ENCODE measurements at places on chromosomes 6 and 20.

- no peak for DNase-seq
These were observed 261.2 kb downstream of the PTPRK start for GRCh38 chr6:128259029-128259724.

- no peak for DNase-seq
These were observed 33.1 kb upstream of the ASF1A start for GRCh38 chr6:118860880-118861279.

- DNase-seq, result no peak
These were observed 1.2 kb downstream of the SLC35D3 start for GRCh38 chr6:136923116-136923953.

DNA sequence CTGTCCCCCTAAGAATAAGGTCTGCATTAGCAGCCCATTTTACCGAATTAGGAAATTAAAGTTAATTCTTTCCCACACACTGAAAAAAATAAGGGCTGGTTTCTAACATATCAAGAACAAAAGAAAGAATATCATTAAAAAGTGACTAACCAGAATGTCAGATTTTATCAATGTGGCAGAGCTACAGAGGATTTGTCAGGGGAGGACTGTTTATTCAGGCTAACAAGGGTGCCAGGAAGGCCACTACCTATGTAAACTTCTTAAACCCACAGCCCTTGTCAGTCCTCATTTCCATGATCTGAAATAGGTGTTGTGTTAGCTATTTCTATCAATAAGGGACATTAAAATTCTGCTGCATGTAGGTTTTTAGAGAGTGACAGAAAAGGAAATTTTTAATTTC lies 76.4 kb downstream of the BACH2 start:
- DNase-seq, result no peak

GRCh38 chr6:70413992-70414494 lies 735 bp downstream of the FAM135A start:
- no peak for DNase-seq

- no peak for DNase-seq
These were observed 450.7 kb upstream of the OPRM1 start for GRCh38 chr6:153588330-153588729.

DNA sequence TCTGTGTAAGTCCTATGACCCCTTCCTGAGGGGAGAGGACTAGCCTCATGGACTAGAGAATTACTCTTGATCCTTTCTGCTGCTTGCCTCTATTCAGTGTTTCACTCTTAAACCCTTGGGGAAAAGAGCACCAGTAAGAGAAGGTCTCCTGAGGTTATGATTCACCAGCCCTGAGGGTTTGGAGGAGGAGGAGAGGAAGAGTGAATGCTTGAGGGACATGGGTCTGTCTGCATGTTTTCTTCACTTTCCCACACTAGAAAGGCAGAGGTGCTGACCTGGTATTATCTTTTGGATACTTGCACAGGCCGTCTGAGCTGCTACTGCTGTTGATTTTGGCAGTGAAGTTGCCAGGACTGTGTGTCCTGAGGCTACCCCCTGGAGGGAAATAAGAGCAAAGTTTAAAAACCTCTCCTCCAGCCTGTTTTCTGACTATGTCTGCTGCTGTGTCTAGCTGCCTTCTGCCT lies 78.3 kb downstream of the CD109 start:
- DNase-seq, result no peak

GRCh38 chr6:49849213-49849907 lies 17.0 kb downstream of the CRISP1 start:
- no peak for DNase-seq

DNA sequence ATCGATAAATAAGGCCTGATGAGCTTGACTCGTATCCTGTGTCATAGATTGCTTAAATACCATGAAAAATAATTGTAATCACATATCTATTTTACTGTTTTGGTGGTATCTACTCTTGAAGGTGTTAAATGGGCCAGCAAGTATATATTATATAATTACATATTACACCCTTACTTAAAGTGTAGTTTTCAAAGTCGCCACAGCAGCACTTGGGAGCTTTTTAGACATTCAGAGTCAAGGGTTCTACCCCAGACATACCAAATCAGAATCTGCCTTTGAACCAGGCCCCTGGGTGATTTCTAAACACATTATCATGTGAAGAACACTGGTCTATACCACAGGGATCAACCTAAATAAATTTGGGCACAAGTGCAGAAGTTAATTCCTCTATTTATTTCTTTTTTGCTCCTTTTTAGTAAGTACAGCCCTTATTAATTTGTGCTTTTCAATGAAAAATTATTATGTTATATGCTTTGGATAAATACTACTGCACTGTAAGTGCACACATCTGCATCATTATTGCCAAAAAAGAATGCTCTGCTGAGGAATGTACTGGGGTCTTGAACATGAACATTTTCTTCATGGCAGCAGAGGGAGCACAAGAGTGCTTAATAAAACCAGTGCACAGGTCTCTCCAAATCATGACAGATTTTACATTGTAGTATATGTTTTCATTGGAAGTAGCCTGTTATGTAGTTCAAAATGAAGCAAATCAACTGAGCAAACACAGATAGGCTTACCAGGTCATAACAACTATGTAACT lies 3.1 kb upstream of the ATXN1 start:
- DNase-seq, result no peak

DNA sequence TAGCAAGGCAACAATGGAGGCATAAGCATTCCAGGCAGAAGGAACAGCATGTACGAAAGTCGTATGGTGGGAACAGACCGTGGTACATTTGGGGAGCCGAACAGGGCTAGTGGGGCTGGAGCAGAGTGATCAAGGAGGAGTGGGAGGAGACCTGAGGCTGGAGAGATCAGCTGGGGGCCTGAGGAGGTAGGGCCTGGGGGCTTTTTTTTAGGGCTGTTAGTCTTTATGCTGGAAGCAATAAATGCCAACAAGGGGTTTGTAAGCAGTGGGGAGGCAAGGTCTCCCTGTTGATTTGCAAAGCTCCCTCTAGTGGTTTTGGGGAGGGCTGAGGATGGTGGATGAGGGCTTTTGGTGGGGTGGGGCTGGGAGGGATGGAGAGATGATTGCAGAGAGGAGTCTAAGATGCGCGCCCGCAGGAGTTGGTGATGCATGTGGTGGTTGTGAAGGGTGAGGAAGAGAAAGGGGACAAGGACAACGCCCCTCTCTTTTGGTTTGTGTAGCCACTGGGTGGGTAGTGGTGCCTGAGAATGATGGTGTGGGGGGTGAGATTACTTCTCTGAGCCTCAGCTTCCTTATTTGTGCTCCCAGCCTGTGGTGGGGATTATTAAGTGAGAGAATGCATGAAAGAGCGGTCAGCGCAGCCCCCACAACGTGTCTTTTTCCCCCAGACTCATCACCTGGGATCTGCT lies 74.1 kb upstream of the TOX2 start:
- DNase-seq, result no peak

- no peak for DNase-seq
These were observed 6.8 kb downstream of the MKKS start for GRCh38 chr20:10427060-10427692.

GRCh38 chr6:87197547-87197946 lies 42.2 kb downstream of the ZNF292 start:
- no peak for DNase-seq

GRCh38 chr6:139659196-139659595 lies 284.7 kb upstream of the CITED2 start:
- DNase-seq, result no peak

DNA sequence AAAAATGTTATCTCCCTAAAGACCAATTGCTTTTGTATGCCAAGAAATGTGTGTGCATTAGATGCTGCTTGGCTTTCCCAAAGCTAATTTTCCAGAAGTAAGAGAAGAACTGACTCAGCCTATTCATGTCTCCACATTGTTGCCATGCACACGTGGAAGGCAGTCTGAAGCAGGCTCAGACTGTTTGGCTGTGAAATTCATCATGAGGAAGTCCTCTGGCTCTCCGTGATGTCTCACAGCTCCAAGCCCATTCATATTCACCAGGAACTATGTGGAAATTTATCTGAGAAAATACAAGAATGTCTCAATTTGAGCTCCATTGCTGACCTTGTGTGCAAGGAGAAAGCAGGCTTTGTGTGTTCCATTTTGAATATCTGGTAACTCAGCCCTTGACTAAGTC lies 1022.2 kb upstream of the GJE1 start:
- no peak for DNase-seq

GRCh38 chr6:15129887-15130286 lies 116.0 kb upstream of the JARID2 start:
- no peak for DNase-seq

GRCh38 chr6:158014505-158015187 lies 33.0 kb downstream of the SYNJ2 start:
- DNase-seq, result no peak

GRCh38 chr20:48739395-48740291 lies 88.2 kb downstream of the PREX1 start:
- DNase-seq, result no peak

GRCh38 chr6:117477988-117478852 lies 4.3 kb upstream of the DCBLD1 start:
- DNase-seq, result no peak

GRCh38 chr6:107547451-107547840 lies 57.5 kb downstream of the SOBP start:
- no peak for DNase-seq
